ENCODE measurements at places on chromosomes 4 and X. TPM values are rescaled to one million over a fixed set of nuclear protein-coding genes. Genes with fewer than 3 reads are reported as not detected.

The ZNF157 gene
- polyA plus RNA-seq: 0.67 TPM

The GPR34 gene
- polyA plus RNA-seq: 4.2 TPM

The ADH1C gene
- 118 TPM for polyA plus RNA-seq

The FGF2 gene
- 7.6 TPM for polyA plus RNA-seq

The CSAG2 gene
- not detected for polyA plus RNA-seq

The SPIN2A gene
- 3.9 TPM for polyA plus RNA-seq

The ZNF711 gene
- 85.0 TPM for polyA plus RNA-seq

The KCNIP4 gene
- polyA plus RNA-seq: 15.2 TPM

DNA sequence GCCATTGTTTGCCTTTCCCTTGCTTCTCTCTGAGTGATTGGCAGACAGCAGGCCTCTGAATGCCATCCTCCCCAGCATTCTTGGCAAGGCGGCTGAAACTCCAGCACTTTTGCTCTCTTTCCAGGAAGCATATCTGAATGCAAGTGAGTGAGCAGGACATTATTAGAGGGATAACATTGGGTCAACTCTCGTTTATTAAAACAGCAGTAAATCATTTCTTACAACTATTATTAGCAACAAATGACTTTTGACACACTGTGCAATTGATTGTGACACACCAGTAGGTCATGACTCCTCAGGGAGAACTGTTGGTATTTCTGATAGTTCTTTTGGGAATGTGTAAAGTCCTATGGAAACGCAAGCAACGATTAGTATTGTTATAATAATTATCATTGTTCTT is 103.8 kb downstream of the EFNB1 start:
- no peak for DNase-seq

- no peak for DNase-seq
These were observed 906.5 kb downstream of the FAT4 start for GRCh38 chr4:126221282-126221681.

GRCh38 chr4:108141213-108141950 is 27.4 kb downstream of the LEF1 start:
- no peak for DNase-seq

- DNase-seq: no peak
These were observed 73.7 kb downstream of the RLIM start for GRCh38 chrX:74540635-74541249.

DNA sequence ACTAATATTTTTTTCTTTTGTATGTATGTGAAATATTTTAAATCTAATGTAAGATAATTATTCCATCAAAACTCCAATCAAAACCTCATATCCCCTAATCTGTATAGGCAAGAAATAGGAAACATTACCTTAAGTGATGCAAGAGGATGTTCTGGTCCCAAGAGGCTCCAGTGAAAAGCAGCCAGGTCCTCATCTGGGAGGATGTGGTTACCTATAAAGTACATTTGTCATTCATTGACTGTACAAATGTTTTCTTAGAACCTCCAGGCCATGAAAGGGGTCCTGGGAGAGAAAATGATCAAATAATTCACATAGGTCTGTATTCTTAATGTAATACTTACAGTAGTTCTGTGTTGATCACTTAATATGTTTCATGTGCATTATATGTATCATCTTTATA is 25.5 kb downstream of the FAM120C start:
- DNase-seq: no peak

DNA sequence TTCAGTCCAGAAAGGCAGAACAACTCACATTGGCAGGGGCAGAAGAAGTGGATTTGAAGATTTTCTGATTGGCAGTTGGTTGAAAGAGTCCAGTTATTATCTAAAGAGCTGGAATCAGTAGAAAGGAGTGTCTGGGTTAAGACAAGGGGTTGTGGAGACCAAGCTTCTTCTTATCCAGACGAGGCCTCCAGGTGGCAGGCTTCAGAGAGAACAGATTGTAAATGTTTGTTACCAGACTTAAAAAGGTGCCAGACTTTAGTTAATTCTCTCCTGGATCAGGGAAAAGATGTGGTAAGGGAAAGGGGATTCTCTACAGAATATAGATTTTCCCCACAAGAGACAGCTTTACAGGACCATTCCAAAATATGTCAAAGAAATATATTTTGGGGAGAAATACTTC is 36.7 kb upstream of the TLR3 start:
- no peak for DNase-seq

GRCh38 chr4:128338634-128339355 is 51.2 kb upstream of the PGRMC2 start:
- DNase-seq: no peak

GRCh38 chr4:130393642-130394041 is 1297.7 kb downstream of the C4orf33 start:
- DNase-seq: no peak

GRCh38 chr4:74228691-74229640 is 71.0 kb downstream of the MTHFD2L start:
- DNase-seq: peak; percentile 9

DNA sequence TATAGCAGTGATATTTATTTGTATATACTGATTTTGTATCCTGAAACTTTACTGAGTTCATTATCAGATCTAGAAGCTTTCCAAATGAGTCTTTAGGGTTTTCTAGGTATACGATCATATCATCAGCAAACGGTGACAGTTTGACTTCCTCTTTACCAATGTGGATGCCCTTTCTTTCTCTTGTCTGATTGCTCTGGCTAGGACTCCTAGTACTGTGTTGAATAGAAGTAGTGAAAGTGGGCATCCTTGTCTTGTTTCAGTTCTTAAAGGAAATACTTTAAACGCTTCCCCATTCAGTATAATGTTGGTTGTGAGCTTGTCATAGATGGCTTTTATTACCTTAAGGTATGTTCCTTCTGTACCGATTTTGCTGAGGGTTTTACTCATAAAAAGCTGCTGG is 37.5 kb downstream of the CBR4 start:
- no peak for DNase-seq

DNA sequence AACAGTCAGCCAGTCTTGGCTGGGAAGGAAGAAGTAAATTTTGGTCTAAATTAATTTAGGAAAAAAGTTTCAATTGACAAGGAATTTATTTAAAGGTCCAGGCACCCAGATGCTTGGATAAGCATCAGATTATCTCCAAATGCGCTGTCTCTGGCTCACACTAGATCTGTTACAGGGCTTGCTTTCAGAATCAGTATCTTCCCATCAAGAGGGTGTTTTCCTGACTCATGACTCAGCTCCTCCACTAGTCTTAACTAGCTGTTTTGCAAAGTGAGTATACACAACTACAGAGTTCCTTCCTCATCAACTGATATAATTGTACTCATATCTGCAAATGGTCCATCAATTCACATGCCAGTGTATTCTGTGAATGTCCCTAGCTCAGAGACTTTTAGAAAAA is 482.1 kb upstream of the CPEB2 start:
- DNase-seq: no peak

DNA sequence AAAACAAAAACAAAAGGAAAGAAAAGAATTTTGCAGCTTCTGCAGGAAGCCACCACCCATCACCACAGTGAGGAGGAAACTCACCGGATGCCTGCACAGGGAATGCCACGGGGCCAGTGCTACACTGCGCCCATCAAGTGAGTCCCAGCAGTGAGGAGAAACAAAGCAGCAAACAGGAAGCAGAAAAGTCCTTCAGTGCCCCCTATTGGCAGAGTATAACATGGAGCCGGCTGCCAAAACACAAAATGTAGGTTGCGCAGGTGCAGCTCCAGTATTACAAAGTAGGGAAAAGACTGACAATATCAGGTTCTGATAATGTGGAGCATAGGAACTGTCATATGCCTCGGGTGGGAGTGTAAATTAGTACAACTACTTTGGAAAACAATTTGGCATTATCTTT is 23.3 kb upstream of the SCML2 start:
- DNase-seq: no peak

DNA sequence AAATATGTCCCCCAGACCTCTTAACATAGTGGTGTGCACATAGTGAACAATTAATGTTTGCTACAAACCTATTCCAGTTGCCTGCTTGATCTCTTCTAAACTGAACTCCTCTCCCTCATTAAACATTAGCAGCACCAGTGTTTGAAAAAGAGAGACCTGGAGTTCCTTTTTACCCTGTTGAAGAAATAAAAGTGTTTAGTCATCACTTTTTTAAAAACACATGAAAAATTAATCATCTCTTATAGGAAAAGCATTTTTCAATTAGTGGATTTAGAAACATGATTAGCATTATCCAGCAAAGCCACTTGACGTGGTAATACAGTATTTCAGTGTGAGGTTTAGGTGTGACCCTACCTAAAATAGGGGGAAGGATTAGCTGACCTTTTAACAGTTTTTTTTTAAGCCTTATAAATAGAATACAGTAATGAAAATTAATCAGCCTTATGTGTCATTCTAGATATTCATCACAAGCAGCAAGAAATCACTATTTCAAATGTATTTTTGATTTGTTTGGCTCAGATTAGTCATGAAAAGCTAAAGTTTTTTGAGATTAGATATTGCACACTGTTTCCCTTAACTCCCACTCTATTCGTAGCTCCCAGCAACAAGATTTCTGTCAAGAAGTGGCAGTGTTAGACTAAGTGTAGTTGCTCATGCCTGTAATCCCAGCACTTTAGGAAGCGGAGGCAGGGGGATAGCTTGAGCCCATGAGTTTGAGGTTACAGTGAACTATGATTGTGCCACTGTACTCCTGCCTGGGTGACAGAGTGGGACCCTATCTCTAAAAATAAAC is 26.2 kb downstream of the CUL4B start:
- DNase-seq: no peak

DNA sequence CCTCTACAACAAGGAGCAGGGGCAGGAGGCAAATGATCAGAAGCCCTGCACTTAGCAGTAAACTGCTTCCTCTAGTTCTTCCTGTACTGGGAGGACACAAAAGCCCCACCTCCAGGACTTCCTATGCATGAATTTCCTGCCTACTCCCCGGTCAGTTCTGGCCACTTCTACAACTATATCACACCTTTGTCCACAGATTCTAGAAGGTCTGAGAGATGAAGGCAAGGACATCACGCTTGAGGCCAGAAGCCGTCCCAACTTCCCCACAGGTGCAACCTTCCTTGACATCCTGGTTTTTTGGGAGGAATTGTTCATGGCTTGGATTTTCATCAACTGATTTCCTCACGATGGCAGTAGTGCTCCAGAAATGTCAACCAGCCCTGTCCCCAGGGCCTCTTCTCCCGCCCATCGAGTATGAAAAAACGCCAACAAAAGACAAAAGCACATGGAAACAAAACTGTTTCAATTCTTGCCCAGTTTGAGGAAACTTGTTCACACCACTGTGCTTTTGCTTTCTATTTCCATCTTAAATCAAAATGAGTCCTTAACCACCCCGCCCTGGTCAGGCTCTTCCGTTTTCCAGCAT is 206.5 kb upstream of the STK26 start:
- DNase-seq: no peak

DNA sequence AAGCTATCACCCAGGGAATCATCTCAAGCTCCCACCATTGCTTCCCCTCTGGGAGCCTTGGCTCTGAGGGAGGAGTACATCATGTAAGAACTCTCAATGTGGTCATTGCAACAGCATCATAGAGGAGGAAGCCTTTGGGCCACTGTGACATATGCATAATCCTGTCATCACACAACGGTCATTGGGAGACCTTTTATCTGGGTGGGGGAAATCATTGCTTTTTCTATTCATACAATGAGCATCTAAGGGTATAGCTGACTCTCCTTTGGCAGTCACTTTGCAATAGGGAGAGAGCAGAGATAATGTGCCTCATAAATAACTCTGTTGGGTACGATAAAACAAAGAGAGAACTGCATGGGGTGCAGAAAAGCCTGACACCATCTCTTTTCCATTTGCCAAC is 155.2 kb upstream of the KCNIP4 start:
- DNase-seq: no peak

GRCh38 chrX:43605351-43605750 is 50.7 kb upstream of the MAOA start:
- no peak for DNase-seq

DNA sequence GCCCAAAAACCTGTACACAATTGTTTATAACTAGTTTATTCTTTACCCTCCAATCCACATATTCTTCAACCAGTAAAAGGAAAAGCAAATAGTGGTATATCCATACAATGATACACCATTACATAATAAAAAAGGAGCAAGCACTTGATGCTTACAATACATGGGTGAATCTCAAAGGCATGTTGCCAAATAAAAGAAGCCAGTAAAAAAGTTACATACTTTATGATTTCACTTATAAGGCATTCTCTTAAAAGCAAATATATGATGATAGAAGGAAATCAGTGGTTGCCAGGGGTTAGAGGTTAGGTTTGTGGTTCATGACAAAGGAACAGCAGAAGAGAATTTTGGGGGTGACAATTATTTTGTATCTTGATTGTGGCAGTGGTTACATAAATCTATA is 896.1 kb upstream of the LCORL start:
- no peak for DNase-seq

- DNase-seq: no peak
These were observed 16.6 kb upstream of the DDIT4L start for GRCh38 chr4:100206850-100207249.

- no peak for DNase-seq
These were observed 1456.9 kb downstream of the TECRL start for GRCh38 chr4:62952366-62952765.

- DNase-seq: no peak
These were observed 1286.6 kb downstream of the FSTL5 start for GRCh38 chr4:160877087-160877790.

GRCh38 chr4:79292008-79292407 is 33.9 kb downstream of the NAA11 start:
- DNase-seq: no peak

- no peak for DNase-seq
These were observed at the start of gene CYSLTR1 for GRCh38 chrX:78327370-78328086. CYSLTR1 (minus strand) TSS chrX:78327611; CDS start chrX:78273746, 53,865 bp downstream.

- DNase-seq: no peak
These were observed 1405.0 kb upstream of the IGFBP7 start for GRCh38 chr4:58515226-58515625.

DNA sequence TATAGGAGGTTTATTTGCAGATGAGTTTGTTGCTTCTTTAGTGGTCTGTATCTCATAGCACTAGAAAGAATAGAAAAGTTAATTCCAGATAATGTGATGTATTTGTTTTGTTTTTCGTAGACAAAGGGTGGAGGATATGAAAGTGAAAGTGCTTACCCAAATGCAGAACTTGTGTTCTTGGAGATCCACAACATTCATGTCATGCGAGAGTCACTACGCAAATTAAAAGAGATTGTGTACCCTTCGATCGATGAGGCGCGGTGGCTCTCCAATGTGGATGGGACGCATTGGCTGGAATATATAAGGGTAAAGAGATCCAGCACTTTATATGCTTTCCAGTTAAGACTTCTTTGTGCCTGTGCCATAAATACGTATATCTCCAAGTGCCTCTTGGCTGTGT is 43.3 kb downstream of the MTMR1 start:
- no peak for DNase-seq
